ENCODE measurements at places on chromosomes 12 and 14.
A peak's percentile ranks its signal among the peaks of the same experiment; 100 is the strongest.

DNA sequence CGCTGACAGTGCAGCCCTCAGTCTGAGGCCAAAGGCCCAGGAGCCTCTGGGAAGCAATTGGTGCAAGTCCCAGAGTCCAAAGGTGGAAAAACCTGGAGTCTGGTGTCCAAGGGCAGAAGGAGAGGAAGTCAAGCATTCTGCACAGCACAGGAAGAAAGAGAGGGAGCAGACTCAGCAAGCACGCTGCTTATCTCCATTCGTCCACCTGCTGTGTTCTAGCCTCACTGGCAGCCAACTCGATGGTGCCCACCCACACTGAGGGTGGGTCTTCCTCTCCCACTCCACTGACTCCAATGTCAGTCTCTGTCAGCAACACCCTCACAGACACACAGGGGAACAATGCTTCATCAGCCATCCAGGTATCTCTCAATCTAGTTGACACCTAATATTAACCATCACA lies 38.8 kb downstream of the HELB start:
- no peak for DNase-seq

DNA sequence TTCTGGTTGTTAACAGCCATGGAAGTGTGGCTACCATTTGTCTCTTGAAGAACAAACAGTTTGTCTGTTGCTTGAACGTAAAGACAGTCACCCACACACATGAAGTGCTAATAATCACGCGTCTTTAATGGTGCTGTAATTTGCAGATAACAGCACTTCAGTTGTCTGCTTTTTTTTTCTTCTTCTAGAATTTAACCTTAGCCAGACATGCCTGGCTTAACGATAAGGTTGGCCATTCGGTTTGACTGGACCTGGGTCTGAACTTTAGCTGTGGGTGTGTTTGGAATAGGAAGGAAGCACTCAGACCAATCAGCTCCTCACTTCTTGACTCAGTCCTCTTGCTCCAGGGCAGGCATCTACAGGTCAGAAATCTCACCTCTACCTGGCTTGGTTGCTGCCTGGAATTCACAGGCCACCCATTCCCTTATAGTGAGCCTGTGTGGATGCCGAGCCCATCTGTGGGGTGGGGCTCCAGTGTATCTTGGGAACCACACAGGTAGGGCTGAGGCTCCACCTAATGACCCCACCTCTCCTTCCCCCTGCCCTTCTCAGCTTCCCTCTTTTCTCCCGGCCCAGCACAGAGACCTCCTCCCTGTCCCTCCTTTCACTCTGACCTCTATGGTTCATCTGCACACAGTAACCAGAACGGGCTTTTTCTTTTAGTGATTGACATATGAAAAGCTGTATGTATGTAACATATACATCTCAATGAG lies 246.4 kb upstream of the PWP1 start:
- no peak for DNase-seq

DNA sequence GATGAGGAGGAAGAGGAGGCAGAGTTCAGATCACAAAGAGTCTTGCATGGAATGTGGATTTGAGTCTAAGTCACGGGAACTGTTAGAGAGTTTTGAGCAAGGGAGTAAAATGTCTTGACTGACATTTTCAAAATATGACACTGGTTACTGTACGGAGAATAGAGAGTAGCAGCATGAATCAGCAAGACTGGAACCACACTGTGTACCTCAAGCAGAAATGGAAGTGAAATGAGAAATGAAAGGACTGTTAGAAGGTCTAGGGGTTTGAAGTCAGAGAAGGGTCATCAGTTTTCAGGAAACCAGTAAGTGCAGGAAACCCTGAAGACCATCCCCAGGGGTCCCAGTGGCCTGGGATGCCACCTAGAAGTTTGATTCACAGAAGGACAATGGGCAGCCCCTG lies 236.3 kb downstream of the GALC start:
- no peak for DNase-seq

DNA sequence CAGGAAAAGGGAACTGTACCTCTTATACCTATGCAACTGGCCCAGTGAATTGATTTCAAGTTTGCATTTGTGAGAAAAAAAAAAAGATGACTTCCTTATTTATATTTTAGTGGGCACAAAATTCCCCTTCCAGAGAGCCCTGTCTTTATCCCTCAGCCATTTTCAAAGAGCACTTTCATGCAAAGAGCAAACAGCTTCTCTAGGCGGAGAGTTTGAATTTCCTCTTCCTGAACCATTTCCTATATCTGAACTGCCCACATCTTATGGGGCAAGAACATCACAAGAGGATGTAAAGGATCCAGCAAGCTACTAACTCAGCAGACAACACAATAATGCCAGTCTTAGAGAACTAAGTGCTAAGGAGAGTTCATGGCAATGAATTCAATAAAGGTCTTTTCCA lies 22.3 kb upstream of the PLXNC1 start:
- no peak for DNase-seq

- no peak for DNase-seq
Observed at GRCh38 chr12:64836856-64837255, 12.4 kb downstream of the TBC1D30 start.

GRCh38 chr14:73712071-73712506 lies 2.1 kb downstream of the PNMA1 start:
- DNase-seq: no peak

GRCh38 chr14:103292426-103293374 lies 41.3 kb upstream of the EIF5 start:
- peak; percentile 85 for DNase-seq

- DNase-seq: no peak
Observed at GRCh38 chr12:1591543-1591942, 2.8 kb downstream of the FBXL14 start.

GRCh38 chr12:103505371-103506236 lies 9.8 kb upstream of the C12orf42 start:
- no peak for DNase-seq

- DNase-seq: peak; percentile 83
Observed at GRCh38 chr12:125185311-125185739, 120.1 kb downstream of the AACS start.

All from neural progenitor cell (in vitro differentiated cells).